ENCODE measurements at places on chromosomes 4 and X.
A peak's percentile ranks its signal among the peaks of the same experiment; 100 is the strongest.

DNA sequence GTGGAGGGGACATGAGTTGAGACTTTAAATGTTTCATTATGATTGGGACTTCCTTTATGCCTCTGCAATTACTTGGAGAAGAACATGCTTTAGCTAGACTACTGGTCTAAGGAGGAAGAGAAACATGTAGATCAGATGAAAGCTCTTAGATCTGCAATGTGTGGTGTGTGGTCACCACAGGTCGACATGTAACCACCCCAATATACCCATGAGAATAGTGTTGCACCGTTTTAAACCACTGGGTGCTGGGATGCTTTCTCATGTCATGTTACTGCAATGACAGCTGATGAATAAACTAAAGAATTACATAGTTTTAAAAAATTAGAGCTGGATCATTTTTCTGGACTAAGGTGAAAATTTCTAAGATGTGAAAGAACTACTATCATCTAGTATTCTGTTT lies 1039.7 kb downstream of the RAPGEF2 start:
- DNase-seq: no peak

- no peak for DNase-seq
Observed at GRCh38 chrX:153933748-153934147, 1.1 kb downstream of the NAA10 start.

DNA sequence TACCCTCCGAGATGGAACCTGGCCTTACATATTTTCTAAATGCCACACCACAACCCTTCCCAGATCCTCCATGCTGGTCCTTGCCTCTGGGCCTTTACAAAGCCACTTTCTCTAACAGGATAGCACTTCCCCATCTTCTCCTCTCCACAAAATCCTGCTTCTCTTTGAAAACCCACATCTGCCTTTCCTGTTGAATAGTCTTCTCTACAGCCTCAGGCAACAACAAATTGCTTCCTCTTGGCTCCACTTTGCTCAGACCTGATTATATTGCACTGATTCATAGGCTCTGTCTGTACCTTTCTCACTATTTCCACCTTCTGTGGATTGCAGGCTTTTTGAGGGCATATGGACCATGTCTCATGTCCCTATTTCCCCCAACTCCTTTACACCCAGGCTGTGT lies 203.7 kb upstream of the MBNL3 start:
- DNase-seq: no peak

GRCh38 chr4:89509708-89510281 lies 202.2 kb upstream of the GPRIN3 start:
- no peak for DNase-seq

DNA sequence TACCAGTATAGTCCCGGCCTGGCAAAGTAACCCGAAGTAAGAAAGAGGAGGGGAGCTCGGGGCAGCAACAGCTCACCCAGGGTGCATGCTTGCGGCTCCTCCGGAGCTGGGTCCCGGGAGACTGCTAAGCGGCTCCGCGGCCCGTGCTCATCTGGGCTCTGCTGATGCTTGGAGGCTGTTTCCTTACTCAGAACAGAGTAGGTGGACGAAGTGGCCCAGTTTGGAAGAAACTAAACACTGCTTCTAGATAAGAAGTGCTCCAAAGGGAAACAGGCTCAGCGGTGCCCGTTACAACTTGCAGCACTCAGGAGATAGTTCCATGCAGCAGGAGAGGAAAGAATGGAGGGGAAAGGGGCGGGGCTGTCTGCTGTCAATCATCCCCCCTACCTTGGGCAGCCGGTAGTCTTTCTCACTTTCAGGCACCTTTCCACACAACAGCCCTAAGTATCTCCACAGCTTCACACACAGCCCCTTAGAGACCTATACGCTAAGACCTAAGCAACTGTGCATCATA lies at the start of gene COL4A6:
Gene COL4A6, minus strand, starts transcription at position 313 of the 514 bp plus-strand sequence. Its CDS starts 226 bp downstream, at position 87.
- DNase-seq: no peak

GRCh38 chrX:11435568-11435967 lies 142.4 kb downstream of the AMELX start:
- DNase-seq: no peak

DNA sequence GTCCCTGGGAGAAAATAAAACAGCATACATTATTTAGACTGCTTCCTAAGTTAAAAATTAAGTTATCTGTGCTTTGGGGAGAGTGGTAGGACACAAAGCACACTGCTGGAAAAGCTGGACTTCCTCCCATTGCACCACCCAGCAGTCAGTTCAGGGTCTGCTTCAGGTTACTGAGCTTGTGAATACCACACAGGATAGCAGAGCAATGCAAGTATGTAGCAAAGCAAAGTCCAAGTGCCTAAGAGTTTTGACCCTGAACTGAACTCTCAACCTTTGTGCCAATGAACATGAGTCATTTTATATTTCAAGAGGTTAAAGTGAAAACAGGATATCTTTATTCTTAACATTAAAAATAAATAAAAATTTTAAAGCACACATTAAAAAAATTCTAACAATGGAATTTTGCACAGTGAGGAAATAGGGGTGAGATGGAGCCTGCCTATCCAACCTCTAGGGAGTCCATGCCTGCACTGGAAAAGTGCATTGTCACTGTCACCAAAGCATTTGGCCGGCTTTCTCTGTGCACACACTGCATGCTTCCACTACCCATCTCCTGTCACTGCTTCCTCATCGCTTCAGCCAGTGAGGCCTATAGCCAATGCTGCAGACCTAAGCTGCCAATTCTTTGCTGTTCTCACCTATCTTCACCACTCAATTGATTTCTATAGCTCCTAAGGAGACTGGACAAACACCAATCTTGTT lies 50.9 kb downstream of the ABCG2 start:
- no peak for DNase-seq

DNA sequence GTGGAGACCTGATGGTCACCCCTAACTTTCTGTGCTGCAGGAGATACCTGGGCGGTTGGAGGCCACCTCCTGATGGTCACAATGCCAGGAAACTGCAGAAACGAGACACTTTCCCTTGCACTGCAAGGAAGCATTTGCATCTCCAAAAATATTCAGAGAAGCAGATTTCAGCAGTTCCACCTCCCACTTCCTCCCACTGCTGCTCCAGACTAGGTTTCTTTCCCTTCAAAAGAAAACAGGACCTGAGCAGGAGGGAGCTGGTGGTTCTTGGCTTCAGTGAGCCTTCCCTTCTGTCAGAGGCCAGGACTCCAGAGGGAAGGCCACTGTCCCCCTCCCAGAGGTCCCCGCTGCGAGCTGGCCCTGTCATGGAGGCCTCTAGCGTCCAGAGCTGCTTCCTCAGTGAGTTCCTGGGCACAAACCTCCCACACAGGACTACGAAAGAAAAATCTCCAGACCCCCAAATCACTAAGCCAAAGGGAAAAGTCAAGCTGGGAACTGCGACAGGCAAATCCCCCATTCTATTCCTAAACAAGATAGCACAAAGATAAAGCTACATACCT lies 35.9 kb downstream of the GPM6B start:
- no peak for DNase-seq

GRCh38 chr4:38601244-38601915 lies 62.6 kb upstream of the KLF3 start:
- DNase-seq: no peak

- DNase-seq: no peak
Observed at GRCh38 chr4:159652871-159653270, 550.0 kb downstream of the RAPGEF2 start.

DNA sequence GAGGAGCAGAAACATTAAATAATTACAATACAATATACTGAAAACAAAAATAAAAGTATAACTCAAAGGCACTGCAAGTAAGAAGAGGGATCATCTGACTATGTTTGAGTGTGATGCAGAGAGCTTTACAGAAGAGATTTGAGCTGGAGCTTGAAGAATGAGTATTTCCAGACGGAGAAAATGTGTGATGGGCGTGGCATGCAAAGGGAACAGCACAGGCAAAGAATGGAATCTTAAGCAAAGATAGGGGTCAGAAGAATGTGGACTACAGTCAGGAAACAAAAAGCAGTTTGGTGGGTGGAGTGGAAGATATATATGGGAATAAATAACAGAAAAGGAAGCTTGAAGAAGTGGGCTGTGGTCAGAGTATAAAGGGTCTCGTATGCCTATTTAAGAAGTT lies 45.5 kb downstream of the OPHN1 start:
- no peak for DNase-seq

- DNase-seq: no peak
Observed at GRCh38 chrX:51148848-51149247, 183.8 kb upstream of the NUDT10 start.

GRCh38 chr4:53697016-53697685 lies 105.9 kb upstream of the LNX1 start:
- DNase-seq: no peak

DNA sequence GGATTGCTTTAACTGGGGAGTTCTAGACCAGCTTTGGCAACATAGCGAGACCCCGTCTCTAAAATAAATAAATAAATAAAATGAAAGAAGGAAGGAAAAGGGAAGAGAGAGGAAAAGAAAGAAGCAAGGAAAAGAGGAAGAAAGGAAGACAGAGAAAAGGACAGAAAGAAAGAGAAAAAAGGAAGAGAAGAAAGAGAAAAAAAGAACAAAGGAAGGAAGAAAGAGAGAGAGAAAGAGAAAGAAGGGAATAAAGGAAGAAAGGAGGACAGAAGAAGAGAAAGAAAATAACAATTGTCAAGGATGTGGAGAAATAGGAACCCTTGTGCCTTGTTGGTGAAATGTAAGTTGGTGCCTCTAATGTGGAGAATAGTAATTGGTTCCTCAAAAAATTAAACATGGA lies 74.6 kb downstream of the ANAPC4 start:
- no peak for DNase-seq

- DNase-seq: no peak
Observed at GRCh38 chrX:125846271-125846670, 319.8 kb downstream of the DCAF12L2 start.

DNA sequence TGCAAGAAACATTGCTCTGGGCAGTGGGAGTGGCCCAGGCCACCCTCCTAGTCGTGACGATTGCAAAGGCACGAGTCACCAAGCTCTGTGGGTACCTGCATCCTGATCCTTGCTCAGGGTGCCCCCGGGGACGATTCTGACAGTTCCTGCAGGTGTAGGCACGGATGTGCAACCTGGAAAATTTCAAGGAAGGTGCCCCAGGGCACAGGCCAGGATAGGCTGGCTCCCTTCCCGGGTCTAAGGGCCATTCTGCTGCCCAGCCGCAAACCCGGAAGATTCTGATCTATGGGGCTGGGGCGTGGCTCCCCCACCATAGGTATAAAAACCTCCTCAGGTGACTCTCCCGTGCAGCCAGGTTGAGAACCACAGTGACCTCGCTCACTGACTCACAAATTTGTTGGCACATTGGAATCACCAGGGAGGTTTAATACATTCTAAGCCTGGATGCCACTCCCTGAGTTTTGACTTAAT lies 228.5 kb downstream of the PTTG2 start:
- DNase-seq: no peak

DNA sequence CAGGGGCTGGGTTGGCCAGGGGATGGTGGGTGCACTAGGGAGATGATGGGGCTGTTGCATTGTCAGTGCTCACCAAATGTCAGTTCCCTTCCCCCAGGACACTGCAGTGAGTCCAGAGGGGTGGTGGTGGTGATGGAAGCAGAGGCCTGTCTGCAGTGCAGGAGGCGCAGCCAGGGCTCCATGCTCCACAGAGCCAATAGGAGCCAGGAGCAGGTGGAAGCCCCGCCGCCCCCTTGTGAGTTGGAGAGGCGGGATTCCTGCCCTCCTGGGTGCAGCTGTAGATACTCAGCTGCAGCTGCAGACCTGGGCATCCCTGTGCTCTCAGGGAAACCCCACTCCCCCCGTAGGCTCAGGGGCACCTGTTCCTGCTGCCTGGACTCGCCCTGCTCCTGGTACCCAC lies 284.7 kb downstream of the EVC2 start:
- DNase-seq: no peak

- DNase-seq: no peak
Observed at GRCh38 chr4:87044511-87045233, 109.9 kb downstream of the AFF1 start.

GRCh38 chr4:140188975-140189374 lies 35.0 kb upstream of the MAML3 start:
- no peak for DNase-seq

DNA sequence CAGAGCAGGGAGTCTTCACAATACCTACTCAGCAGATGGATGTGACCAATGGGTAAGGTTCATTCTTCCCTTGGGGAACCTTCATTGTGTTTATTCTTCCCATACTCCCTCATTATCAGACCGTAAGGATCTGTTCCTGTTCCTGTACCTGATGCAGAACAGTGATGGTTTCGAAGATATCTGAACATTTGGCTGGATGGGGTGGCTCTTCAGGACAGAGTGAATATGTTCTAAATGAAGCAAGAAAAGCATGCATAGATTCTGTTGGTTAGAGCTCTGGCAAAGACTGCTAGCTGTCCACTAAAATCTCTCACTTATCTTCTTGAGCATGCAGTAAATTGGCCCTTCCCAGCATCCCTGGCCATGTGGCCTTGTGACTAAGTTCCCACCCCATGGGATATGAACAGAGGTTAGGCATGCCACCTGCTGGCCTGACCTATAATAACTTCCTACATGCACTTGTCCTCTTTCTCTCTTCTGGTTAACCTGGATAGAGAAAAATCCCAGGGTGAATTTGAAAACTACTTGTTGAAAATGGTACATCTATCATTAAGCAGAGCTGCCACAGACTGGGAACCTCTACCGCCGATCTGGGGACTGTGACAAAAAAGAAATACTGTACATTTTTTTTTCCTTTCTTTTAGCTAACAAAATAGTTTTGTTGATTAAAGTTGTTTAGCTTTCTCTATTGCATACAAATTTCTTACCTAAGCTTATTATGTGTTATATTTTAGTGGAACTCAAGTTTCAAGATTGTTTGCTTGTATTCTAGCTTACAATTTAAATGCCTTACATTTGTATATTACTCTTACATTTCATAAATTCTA lies 60.0 kb upstream of the BANK1 start:
- DNase-seq: peak; percentile 35

GRCh38 chr4:113447769-113448168 lies 313.8 kb downstream of the CAMK2D start:
- no peak for DNase-seq

GRCh38 chr4:40971338-40971737 lies 221.6 kb downstream of the NSUN7 start:
- DNase-seq: no peak

GRCh38 chr4:113979148-113979904 lies at the start of gene ARSJ:
TSS of gene ARSJ (minus strand) at chr4:113979647. CDS start at chr4:113978834, 813 bp downstream.
- peak; percentile 16 for DNase-seq

- no peak for DNase-seq
Observed at GRCh38 chrX:16039363-16039762, 84.0 kb upstream of the GRPR start.

GRCh38 chrX:12447448-12448064 lies 309.3 kb downstream of the FRMPD4 start:
- DNase-seq: no peak

- no peak for DNase-seq
Observed at GRCh38 chr4:184344899-184345572, 127.4 kb upstream of the ENPP6 start.

- DNase-seq: no peak
Observed at GRCh38 chrX:101117701-101118100, 19.7 kb downstream of the CENPI start.

Measured in activated CD8-positive, alpha-beta memory T cell treated with anti-CD3 and anti-CD28 coated beads, Interleukin-2, amount 50 U/mL, for 4 hours (primary cell).